ENCODE measurements at places on chromosomes 16 and 17. TPM values are rescaled to one million over a fixed set of nuclear protein-coding genes. Genes with fewer than 3 reads are reported as not detected.

ABCC6 gene
- total RNA-seq: 2.3 TPM

PLLP gene
- not detected for total RNA-seq

KRTAP9-9 gene
- total RNA-seq: not detected

CA10 gene
- total RNA-seq: not detected

TOX3 gene
- total RNA-seq: not detected

KRTAP2-1 gene
- total RNA-seq: not detected

FOXC2 gene
- total RNA-seq: 1.0 TPM

MSLN gene
- 0.17 TPM for total RNA-seq

TBC1D3G gene
- not detected for total RNA-seq

OR3A3 gene
- not detected for total RNA-seq

NLRC3 gene
- 0.15 TPM for total RNA-seq

TBC1D3I gene
- total RNA-seq: not detected

WSCD1 gene
- total RNA-seq: 0.15 TPM

MYH3 gene
- total RNA-seq: 0.44 TPM

PRSS27 gene
- total RNA-seq: 0.58 TPM

TMEM114 gene
- total RNA-seq: not detected

CDK5R1 gene
- 0.83 TPM for total RNA-seq
